HT1080 (cell line): ENCODE measurements at places on chromosomes 11 and 22.

GRCh38 chr11:12695873-12696272 lies 21.7 kb downstream of the TEAD1 start:
- no peak for DNase-seq

DNA sequence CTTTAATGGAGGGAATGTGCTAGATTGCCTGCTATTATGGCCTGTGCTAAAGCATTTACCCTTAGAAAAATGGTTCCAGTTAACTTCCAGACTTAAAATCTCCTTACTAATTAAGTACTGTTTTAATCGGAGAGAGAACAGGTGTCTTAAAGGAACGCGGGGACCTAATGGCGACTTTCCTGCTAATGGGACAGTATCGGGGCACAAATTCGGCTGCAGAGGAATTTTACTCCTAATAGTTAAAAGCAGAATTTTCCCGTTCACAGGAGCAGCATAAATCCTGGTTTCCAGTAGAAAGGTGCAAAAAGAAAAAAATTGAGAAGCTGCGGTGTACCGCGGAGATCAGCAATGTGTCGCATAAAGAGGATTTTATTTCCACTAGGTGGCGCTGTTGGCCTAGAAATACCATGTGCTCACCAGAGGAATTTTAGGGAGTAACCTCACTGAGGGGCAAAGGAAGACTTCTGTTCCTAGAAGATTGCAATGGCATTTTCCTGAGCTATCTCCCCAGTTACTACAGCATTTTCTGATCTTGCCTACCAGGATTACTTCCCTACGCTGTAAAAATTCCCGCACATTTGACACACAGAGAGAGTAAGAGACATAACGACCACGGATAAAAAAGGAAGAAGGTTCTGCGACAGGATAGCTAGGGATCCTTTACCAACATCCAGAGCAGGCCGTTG lies 44.5 kb downstream of the ZNF280B start:
- peak; percentile 36 for DNase-seq

- DNase-seq = no peak
Measured at GRCh38 chr22:42792909-42793847, 63.9 kb downstream of the ARFGAP3 start.

DNA sequence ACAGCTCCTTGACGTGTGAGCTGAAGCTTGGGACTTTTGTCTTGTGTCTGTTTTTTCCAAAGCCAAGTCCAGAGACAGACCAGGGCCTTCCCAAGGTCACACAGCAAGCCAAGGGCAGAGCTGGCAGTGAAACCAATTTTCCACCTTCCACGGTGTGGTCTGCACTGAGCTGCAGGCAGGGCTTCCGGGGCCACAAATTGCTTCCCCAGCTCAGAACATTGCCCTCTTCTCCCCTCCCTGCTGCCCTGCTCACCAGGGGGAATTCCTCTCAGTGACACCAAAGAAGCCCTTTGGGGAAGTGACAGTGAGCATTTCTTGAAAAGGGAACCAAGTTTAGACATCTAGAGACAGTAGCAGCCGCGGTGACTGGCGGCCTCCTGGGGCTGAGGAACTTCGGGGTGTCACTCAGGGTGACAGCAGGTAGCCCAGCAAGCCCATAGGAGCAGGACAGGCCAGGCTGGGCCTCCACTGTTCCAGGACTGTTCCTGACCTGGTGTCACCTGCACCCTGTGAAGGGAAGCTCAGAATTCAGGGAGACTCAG lies 9.2 kb downstream of the FXYD2 start:
- DNase-seq = no peak

DNA sequence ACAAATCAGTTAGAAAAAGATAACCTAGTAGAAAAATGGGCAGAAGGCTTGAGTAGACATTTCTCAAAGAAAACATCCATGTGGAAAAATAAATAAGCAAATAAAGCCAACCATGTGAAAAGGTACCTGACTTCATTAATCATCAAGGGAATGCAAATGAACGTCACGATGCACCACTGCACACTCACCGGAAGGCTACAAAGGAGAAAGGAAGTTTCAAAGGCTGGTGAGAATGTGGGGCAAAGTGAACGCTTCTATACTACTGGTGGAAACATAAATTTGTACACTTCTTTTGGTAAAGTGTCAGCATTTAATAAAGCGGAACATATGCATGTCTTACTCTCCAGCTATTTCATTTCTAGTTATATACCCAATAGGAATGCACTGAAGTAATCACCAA lies 166.8 kb downstream of the CSNK2A3 start:
- no peak for DNase-seq
